ENCODE measurements at places on chromosomes 16 and 17.
A peak's percentile ranks its signal among the peaks of the same experiment; 100 is the strongest.

- no peak for DNase-seq
These were observed 4.8 kb downstream of the MRC2 start for GRCh38 chr17:62631936-62632924.

DNA sequence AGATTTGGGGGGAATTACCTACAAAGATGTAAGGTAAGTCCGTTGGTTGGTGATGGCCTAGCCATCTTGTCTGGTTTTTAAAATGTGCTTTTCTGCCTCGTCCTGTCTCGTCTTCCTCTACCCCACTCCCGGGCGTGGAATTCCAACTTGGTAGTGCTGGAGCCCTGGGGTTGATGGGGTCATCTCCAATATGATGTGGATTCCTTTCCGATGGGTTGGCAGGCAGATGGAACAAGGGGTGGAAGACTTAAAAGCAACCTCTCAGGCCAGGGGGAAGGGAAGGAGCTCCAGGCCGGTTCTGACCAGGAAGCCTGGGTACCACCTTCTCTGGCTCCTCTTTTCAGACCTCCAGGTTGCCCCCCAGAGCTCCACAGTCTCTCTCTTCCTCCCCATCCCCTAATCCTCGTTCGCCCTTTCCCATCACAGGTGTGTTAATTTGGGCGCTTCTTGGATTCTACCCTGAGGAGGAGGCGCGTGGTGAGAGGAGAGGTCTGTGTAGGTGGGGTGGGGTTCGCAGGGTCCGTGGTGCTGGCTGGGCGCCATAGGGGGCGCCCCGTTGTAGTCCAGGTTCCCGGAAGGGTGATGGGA lies 5.1 kb upstream of the HOXB2 start:
- DNase-seq, result no peak

GRCh38 chr16:66629856-66630255 lies 25.4 kb downstream of the CMTM3 start:
- no peak for DNase-seq

DNA sequence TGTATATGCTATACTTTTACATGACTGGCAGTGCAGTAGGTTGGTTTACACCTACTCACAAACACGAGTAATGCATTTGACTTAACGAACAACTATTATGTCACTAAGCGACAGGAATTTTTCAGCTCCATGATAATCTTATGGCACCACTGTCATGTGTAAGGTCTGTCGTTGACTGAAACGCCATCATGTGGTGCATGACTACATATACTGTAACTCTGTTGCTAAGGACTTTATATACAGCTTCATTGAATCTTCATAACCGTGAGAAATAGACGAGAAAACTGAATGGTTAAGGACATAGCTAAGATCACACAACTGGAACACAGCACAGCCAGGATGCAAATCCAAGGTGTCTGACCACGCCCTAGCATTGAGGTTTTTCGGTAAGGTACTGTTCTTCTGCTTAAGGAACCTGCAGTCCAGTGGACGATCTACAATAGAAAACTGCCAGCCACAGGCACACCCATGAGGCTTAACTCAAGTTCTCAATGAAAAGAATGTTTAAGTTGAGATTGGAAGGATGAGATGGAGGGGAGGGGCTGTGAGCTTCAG lies 3.3 kb downstream of the CFAP20 start:
- no peak for DNase-seq

GRCh38 chr17:38620551-38621277 lies 15.0 kb upstream of the SRCIN1 start:
- DNase-seq, result no peak

DNA sequence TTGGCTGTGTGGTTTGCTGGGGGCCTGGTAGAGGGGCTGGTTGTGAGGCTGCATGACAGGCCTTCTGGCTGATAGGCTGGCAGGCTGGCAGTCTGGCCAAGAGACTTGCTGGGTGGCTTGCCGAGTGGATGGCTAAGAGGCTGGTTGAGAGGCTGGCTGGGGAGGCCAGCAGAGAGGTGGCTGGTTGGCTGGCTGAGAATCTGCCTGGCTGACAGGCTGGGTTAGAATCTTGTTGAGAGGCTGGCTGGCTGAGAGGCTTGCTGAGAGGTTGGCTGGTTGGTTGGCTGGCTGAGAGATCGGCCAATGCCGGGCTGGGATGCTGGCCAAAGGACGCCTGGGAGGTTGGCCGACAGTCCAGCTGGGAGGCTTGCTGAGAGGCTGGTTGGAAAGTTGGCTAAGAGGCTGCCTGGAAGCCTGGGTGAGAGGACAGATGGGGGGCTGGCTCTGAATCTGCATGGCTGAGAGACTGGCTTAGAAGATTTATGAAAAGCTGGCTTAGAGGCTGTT lies 35.9 kb upstream of the ACSM2B start:
- peak; percentile 44 for DNase-seq
